Stimulated activated CD4-positive, alpha-beta T cell treated with anti-CD3 and anti-CD28 coated beads, Interleukin-4, amount 100 ng/mL, for 4 hours (primary cell): ENCODE measurements at places on chromosomes 3 and 15.

- no peak for DNase-seq
Measured at GRCh38 chr3:175233957-175234940, 375.1 kb downstream of the NAALADL2 start.

GRCh38 chr3:118181274-118181673 lies 853.4 kb downstream of the IGSF11 start:
- no peak for DNase-seq

DNA sequence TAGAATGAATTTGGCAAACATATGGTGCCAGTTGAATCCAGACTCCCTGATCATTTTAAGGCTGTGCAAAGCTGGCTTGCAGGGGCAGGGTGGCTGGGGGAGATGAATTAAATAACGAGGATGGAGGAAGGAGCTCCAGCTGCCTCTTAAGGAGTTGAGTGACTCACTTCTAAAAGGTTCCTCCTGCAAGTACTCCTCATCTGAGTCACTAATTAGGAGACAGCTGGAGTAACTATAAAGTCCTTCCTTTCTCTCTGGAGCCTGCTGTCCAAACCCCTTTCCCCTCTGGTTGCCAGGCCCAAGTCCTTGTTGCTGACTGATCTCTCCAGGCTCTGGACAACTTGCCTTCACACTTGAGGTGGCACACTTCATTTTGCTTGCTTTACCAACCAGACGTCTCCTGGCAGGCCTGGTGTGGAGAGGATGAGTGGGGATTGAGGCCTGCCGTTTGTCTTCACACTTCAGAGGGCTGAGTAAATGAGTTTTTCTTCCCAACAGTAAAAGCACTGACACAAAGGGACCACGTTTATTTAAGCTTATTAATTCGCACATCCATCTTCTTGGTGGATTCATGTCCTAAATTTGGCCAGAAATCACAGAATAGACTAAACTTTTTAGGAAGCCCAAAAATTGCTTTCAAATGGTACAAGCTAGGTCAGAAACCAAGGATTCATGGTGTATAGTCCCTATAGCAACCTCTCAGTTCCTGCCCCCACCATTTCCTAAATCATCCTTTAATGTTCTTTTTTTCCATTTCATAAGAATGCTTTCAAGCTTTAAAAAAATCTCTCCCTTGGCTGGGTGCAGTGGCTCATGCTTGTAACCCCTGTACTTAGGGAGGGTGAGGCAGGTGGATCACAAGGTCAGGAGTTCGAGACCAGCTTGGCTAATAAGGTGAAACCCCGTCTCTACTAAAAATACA lies 90.5 kb upstream of the MYRIP start:
- DNase-seq: no peak

GRCh38 chr15:31871166-31871886 lies 159.0 kb upstream of the CHRNA7 start:
- DNase-seq: no peak

GRCh38 chr15:58517682-58518525 lies 86.1 kb downstream of the LIPC start:
- DNase-seq: no peak

GRCh38 chr3:40961104-40961857 lies 238.0 kb upstream of the CTNNB1 start:
- no peak for DNase-seq

DNA sequence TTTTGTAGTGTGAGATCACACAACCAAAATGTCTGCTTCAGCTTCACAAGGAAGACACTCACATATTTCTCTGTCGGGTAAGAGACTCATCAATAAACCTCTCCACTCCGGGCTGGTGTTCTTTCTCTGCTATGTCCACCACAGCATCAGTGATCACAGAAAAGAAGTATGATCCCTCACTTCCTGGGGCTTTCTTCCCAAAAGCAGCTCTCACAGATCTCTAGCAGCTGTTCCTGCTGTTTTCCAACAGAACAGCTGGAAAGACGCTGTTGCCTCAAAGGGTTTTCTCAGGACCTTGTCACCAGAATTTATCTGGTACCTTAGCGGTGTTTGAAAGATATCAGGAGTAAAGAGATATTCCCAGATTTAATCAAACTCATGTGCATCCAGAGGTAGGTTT lies 46.4 kb downstream of the GATM start:
- no peak for DNase-seq

- no peak for DNase-seq
Measured at GRCh38 chr3:113141543-113141942, 69.8 kb upstream of the BOC start.

DNA sequence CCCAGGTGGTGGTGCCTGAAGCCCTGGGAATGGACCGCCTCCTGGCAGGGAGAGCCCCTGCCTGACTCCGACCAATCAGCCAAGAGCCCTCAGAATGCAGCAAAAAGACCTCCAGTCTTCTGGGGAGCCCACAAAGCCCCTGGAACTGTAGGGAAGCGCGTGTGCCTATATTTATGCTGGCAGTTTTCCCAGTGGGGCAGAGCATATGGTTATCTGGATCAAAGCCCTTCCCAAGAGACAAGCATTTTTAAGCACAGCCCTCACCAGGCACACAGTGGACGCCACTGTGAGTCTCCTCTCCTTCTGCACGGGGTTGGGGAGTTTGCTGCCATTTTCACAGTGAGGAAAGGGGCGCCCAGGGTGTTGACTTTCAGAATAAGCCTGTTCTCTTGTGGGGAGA lies 80.9 kb upstream of the RPL32 start:
- DNase-seq: no peak

DNA sequence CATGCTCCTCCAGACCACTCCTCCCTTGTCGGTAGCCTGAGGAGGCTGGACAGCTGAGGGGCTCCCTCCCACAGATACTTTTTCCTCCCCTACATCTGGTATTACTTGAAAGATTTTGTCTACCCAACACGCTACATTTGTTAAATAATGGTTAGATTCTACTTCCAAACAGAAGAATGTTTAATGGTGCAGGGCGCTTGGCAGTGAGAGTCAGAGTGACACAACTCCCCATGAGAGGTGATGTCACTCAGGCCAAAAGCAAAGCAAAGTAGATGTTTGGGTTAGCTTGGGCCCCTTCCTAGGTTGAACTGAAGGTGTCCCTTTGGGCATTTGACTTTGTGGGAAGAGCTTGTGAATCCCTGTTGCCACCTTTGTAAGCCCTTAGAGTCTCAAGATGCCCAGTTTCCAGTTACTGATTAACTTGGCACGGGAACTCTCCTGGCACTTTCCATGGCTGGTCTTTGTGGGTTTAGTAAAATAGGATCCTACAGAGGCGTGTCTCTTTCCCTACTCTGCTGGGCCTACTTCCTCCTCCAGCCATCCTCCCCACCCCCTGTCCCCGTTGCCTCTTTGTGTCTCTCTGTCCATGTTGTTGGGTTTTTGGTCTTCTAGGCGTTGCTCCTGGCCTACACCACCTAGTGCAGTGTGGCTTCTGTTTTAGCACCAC lies 5.6 kb downstream of the LIMD1 start:
- DNase-seq: no peak

DNA sequence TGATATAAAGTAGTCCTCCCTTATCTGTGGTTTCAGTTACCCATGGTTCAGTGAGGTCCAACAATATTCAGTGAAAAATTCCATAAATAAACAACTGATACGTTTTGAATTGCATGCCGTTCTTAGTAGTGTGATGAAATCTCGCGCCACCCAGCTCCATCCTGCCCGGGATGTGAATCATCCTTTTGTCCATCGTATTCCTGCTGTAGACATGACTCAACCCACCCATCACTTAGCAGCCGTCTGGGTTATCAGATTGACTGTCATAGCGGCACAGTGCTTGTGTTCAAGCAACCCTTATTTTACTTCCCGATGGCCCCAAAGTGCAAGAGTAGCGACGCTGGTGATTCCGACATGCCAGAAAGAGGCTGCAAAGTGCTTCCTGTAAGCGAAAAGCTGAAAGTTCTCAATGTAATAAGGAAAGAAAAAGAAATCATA lies 48.0 kb upstream of the MEX3B start:
- DNase-seq: no peak

GRCh38 chr15:39589193-39589814 lies 8.4 kb downstream of the THBS1 start:
- DNase-seq: no peak

DNA sequence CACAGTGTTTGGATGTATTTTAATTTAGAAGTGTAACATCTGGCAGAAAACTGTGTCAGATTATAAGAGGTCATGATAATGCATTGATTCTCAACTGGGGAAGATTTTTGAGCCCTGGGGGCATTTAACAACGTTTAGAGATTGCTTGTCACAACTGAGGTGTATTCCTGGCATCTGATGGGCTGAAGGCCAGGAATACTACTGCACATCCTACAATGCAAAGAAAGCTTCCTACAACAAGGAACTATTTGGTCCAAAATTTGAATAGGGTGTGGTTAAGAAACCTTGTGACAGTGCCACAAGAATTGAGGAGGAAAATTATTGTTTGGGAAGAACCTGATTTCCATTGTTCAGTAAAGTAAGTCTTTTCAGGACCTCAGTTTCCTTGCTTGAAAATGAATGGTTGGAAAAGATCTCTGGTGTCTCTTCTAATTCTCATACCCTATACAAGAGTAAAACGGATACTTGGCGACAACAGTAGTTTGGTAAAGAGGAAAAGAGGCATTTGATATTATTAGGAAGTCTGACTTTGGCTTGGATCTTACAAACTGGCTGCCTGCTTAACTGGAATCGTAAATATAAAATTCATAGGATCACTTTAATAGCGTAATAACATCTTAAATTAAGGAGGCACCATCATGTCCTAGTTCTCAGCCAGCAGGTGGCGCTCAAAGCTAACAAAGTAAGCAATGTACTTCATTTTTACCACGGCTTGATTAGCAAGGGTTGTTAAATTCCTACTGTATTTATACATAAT lies 4.3 kb downstream of the DAZL start:
- DNase-seq: peak; percentile 72

DNA sequence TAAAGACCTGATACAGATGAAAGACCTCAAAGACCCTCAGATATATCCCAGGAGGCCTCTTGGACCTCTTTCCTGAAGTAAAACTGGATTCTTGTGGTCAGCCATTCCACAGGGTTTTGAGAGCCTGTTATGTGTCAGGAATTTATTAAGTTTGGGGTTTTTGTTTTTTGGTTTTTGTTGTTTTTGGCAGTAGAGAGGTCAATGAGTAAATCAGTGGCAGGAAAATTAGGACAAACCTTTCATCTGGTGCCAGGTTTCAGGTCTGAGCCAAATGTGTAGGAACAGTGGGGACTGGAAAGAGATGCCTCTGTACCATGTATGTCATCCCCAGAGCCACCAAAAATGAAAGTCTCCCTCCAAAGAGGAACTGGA lies 520.4 kb upstream of the MDFIC2 start:
- no peak for DNase-seq

DNA sequence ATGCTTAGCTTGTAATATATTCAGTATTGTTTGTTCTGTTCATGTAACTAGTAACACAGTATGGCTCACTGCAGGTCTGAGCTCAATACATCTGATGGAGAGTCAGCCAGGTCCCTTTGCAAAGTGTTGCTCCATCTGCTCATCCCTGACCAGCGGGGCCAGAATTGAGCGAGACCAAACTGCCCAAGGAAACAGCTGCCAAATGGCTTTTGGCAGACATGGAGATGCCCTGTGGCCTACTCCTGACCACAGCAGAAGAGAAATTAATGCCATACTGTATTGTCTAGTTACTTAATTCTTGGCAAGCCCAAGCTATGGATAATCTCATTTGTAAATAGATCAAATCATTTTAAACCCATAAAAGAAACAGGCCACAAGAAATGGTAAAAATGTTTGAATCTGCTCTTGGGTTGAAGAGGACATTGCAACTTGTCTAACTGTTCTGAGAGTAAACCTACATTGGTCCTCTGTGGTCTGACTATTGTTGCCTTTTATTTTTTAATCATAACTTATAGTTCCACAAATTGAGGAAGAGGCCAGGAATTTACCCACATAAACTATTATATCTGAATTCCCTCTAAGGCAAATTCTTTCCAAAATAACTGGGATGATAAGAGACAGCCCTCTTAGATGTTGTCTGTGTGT lies 209.5 kb downstream of the EBLN2 start:
- DNase-seq: no peak

DNA sequence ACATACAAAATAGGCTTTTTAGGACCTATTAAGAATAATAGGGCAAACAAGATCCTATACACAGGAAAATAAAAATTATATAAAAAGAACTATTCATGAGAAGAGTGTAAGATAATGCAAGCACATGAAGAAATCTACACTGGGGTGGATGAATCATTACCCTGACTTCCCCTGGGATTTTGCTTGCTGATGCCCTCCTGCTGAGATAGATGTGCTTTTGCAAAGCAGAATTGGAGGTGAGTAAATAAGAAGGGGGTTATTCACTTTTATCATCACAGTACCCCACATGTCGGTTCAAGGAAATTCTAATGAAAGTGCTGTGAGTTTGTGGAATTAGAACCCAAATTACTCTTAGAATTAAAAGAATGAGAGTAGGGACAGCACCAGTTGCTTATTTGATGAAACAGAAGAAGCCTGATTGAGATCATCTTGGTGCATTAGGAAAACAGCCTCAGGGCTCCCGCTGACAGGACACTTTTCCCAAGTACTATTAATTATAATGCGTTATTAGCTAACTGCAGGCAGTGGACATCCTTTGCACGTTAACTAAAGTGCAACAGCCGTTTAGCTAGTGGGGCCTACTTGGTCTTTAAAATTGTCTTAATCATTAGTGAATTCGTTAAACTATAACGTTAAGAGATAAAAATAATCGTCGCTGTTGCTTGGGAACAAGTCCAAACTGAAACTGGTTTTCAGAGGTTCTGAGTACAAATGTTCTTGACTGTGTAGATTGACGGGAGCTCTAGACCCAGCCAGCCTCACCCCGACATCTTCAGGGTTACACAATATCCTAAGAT lies 48.4 kb downstream of the SLC2A2 start:
- DNase-seq: no peak

DNA sequence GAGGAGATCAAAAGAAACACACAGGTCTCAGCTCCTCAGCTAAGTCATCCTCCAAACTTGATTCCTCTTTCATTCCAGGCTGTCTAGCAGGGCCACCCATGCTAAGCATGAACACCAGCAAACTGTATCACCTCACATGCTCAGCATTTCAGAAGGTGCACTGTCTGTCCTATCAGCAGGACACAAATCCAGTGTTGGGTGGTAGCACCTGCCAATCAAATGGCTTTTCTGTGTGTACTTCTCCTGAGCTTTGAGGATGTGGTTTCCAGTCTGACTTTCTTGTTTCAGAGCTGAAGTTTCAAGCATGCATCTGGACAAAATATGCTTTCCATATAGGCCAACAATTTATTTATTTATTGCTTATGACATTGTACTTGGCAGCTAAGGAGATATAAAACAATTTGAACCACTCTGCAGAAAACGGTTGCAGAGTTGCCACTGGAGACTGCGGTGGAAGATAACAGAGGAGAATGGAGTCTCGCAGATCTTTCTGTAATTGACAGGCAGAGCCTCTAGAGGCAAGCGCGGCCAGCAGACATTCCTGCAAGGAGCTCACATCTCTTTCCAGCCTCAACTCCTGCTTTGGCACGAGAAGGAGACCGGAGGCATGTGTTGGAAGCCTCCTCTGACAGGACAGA lies 167.1 kb upstream of the WNT5A start:
- no peak for DNase-seq
